CD4-positive, alpha-beta T cell treated with Interleukin-6 for 4 hours (primary cell): ENCODE measurements at places on chromosomes 3 and 15.

DNA sequence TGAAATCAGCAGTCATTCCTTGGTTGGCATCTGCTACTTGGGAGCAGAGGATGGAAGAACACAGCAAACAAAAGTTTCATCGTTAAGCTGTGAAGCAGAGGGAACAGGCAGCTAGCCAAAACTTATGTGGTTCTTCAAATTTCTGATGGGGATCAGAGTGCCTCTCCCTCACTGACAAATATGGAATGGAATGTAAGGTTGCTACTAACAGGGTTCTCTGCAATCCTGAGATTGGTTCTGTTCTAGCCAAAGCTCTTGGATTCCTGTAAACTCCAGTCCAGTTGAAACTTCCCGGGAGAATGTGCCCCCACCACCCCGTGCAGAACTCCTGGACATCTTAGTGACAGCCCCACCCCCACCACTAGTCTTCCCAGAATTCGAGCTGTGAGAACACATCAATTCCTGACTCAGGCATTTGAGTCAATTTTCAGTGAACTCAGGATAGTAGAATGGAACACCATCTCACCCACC, 55.9 kb upstream of the PHLDB2 start:
- no peak for DNase-seq

DNA sequence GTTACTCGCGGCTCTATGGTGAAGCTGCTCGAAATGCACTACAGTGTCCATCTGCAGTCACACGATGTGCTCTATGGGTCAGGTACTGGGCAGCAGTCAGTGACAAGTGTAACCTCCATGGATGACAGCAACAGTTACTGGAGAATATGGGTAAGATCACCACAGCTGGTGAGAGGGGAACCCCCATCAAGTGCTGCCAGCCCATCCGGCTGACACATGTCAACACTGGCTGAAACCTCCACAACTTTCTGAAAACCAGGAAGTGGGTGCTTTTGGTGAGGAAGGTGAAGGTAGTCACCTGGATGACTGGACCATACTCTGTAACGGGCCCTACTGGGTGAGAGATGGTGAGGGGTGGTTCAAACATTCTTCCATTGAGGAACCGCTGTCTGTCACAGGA, 87.4 kb upstream of the C15orf39 start:
- no peak for DNase-seq

- no peak for DNase-seq
Observed at GRCh38 chr15:51348688-51349087, 7.2 kb downstream of the GLDN start.

DNA sequence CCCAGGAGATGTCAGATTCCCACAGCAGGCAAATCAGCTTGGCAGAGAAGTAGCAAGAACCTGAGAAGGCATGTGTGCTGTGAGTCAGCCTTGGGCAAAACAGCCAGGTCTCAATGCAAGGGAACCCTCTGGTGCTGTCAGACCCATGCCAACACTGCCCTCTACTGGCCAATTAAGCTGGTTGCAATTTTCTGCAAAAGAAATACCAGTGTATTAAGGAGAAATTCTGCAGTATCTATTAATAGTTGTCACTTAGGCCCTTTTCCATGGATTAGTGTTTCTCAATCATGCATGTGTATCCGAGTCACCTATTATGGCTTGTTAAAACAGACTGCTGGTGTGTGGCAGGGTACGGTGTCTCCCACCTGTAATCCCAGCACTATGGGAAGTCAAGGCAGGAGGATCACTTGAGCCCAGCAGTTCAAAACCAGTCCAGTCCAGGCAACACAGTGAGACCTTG, 26.2 kb downstream of the MAP4 start:
- DNase-seq: peak; percentile 78

DNA sequence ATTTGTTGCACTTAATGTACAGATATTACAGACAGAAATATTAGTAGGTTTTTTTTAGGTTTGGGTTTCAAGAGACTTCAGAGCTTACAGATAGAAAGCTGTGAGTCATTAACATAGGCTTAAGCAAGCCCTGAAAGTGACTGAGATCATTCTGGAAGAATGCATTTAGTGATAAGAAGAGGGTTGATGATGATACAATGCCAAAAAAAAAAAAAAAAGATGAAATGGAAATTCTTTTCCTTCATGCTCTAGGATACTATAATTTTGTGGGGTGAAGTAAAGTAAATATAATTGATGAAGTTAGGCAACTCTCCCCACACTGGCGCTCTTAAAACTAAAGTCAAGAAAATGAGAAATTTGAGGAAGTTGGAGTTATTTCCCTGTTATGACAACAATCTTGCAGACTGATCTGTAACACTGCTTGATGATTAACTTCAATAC, 169.4 kb upstream of the ZNF385D start:
- DNase-seq: no peak

GRCh38 chr15:74954515-74954914, 2.1 kb downstream of the RPP25 start:
- DNase-seq: no peak

GRCh38 chr3:193982258-193982659, 153.7 kb upstream of the HES1 start:
- DNase-seq: no peak

GRCh38 chr15:30062881-30063280, 19.9 kb upstream of the GOLGA8J start:
- DNase-seq: no peak

GRCh38 chr3:147919496-147919895, 510.3 kb downstream of the ZIC1 start:
- DNase-seq: no peak

- DNase-seq: no peak
Observed at GRCh38 chr3:186154641-186155040, 45.8 kb upstream of the ETV5 start.

DNA sequence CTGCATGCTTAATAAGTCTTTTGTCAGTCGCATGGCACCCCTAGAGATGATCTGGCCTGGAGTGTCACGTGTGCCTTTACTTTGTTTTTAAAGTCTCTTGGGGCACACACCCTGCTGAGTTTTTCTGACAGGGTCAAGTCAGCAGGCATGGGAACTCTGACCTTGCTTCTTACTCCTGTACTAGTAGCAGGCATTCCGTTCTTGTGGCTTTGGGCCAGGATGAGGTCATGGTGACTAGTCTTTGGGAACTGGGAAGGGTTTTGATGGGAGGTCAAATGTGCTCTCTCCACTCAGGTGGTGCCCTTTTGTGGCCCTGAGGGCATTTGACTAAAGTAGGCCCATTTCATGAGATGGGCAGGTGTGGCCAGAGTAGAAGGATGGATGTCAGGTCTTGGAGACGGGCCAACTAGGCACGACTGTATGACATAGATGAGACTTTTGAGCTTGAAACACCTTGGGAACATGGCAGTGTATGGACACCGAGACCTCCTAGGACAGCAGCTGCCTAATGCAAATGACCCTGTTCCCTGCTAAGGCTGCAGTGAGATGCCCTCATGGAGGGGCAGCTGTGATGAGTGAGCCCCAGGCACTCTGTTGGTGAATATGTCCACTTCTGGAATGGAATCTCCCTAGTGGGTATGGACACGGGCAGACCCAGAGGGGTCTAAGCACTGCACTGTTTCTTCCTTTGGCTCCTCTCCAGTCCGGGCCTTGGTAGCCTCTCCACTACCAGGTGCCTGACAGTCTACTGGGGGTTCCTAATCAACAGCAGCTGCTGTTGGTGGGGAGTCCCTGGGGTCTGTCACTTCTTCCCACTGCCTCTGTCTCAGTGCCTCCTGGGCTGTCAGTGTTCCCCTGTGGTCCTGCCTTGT, 16.4 kb downstream of the SRPRB start:
- no peak for DNase-seq

DNA sequence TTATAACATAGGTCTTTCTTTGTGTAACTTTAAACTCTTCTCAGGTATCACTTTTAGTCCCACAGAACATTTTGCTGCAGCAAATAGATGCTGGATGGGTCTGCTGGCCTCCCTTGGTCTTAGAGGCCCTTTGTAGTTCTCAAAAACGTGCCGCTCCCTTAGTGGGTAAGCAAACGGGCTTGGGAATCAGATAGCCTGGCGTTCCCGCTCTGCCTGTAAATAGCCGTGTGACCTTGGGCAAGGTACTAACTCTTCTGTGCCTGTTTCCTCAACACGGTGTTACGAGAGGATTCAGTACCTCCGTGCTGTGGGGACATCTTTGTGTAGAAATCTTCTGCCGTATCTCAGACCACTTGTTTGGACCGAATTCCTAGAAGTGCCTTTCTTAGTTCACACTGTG, 64.4 kb downstream of the DNAJB8 start:
- no peak for DNase-seq

DNA sequence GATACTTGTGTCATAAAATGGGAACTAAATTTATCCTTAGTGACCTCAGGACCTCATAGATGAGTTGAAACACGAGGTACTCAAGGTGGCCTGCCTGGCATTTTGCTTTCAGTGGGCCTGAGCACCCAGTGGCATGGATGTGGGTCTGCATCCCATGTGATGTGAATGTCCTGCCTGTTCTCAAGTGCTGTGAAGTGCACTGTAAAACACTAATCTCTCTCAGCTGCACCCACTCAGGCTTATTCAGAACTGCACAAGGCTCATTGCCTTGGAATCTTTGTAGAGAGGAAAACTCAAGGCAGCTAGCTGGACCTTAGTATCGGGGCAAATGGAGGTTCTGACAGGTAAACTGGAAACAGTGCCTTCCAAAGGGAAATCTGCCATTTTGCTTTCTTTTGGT, 767.0 kb downstream of the TUSC7 start:
- DNase-seq: no peak

- DNase-seq: no peak
Observed at GRCh38 chr3:153315781-153316180, 153.8 kb downstream of the RAP2B start.

- DNase-seq: no peak
Observed at GRCh38 chr15:84880822-84881519, 3.5 kb upstream of the SLC28A1 start.
